Activated CD8-positive, alpha-beta memory T cell treated with anti-CD3 and anti-CD28 coated beads for 1 hour (primary cell): ENCODE measurements at places on chromosomes 6 and 20.

DNA sequence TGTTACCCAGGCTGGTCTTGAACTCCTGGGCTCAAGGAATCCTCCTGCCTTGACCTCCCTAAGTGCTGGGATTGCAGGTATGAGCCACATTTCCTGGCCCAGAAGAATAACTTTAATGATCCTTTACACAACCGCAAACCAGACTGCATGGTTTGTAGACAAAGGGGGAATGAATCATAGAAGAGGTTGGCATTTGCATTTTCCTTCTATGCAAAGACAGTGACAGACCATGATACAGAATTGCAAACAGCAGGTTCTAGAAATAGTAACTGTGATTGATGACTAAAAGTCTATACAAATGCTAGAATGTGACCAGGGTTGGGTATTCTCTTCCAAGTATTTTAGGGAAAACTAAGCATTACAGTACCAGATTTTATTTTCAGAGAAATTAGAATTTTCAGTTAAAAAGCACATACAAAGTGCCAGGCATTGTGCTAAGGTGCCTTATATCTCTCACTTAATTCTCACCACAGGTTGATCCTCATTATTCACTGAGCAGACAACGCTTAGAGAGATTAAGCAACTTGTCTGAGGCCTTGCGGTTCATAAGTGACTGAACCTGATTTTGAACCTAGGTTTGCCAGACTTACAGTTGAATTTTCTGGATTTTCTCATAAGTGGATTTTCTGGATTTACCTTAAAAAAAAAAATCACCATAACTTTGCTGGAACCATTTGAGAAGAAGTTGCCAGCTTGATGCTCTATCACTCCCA is 146.6 kb downstream of the ZFAND3 start:
- DNase-seq, result no peak

- no peak for DNase-seq
Observed at GRCh38 chr20:34037767-34038166, 44.1 kb downstream of the RALY start.

GRCh38 chr6:159084493-159085091 is 39.8 kb upstream of the TAGAP start:
- no peak for DNase-seq

DNA sequence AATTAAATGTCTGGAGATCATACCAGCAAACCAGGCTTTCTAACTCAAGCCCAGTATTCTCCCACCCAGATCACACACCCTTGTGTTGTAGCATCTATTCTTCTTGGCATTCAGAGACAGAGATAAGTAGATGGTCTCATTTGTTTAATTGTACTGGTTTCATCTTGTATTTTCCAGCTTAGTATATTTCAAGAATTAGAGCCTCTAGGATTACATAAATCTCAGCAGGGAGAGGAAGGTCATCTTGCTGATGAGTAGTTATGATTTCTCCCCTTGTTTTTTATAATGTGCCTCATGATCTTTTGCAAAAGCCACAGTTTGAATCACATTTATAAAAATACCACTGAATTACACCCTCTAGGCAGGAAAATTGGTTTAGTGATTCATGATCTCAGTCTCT is 106.6 kb upstream of the NRSN1 start:
- DNase-seq, result no peak

- no peak for DNase-seq
Observed at GRCh38 chr6:146787876-146788508, 189.2 kb downstream of the ADGB start.

GRCh38 chr6:75613056-75613501 is 11.4 kb downstream of the SENP6 start:
- DNase-seq, result no peak

- no peak for DNase-seq
Observed at GRCh38 chr6:148179786-148180185, 162.9 kb upstream of the SASH1 start.

DNA sequence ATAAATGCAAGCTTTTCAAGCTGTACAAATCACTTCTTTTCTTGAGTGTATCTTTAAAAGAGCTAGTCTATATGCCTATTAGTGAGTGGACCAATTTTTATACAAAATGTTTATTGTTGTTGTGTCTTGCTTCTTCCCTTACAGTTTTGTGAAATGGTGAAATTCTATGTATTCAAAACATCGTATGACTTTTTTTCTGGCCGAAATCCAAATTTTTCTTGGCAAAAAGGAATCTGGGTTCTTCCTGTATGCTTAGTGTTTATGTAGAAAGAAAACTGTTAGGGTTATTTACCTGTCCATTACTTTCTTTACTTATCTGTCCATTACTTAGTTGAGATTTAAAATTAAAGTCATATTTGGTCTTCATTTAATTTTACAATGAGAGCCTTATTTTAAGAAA is 153.9 kb downstream of the MMS22L start:
- no peak for DNase-seq

GRCh38 chr20:49635166-49635565 is 67.2 kb upstream of the PTGIS start:
- no peak for DNase-seq

- no peak for DNase-seq
Observed at GRCh38 chr20:34971561-34972235, 16.0 kb downstream of the MYH7B start.

DNA sequence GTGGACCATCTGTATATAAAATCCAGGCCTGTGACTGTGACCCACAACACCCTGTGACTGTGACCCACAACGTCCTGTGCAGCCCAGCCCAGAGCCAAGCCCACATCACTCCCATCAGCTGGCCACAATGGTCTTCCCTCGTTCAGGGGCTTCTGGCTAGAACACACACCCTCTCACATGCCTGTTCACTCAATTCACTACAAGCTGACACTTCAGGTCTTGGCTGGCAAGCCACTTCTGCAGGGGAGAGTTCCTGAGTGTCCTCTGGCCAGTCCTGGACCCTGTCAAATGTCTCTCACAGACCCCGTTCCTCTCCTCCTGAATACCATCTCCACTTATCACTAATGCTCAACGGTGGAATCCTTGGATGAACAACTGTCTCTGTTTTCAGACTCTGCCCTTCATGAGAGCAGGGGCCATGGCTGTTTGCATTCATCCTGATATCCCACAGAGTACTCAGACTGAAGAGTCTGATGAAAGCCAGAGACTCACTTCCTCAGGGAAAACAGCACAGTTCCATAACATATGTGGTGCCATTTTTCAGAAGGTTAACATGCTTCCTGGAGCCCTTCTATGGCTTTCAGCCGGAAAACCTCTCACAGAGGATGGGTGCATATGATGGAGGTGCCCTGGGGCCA is 56.0 kb downstream of the MYH7B start:
- DNase-seq, result no peak

DNA sequence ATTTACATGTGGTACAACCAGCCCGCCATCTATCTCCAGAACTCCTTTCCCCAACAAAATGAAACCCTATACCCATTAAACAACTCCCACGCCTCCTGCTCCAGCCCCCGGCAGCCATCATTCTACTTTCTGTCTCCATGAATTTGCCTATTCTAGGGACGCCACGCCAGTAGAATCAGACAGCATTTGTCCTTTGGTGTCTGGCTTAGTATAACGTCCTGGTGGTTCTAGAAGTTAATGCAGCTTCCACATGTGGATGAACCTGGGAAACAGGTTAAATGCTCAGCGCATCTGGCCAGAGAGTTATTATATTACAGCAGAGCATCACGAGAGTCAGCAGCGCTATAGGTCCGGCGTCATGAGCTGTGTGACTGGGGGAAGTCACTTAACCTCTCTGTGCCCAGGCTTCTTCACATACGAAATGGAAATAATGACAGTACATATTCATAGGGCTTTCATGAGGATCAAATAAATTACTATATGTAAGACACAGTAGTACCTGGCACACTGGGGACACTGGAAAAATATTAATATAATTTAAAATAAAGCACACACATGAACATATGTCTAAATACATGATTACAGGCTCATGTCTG is 178.7 kb upstream of the TAB2 start:
- no peak for DNase-seq

DNA sequence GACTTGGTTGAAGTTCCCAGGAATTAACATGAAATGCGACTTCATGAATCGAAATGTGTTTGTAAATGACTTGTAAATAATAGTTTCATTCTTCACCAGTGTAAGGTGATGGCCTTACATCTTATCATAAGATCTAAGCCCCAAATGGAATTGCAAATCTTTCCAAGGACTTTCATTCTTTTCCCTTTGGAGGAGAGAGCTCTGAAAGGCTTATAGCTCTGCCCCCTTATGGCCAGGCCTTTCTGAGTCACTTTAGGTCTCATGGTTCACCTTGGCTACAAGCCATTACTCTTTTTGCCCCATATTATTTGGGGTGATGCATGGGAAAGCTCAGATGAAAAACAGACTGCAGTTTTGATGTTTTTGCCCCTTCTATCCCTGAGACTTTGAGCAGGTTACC is 209.1 kb upstream of the BMP2 start:
- no peak for DNase-seq

DNA sequence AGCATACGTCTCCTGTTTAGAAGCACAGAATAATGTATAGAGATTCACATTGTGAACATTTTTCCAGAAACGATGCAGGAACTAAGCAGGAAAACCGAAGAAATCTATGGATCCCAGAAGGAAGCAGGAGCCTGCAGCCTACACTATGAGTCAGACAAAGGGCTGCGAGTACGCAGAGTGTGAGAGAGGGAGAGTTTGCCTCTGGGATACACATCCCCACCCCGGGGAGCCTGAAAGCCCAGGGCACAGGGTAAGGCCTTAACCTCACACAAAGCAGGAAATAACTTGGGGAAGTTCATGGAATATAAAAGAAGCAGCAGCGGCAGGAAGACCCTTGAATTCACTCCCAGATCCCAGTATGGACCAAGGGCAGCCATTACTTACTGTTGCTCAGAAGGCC is 842.1 kb upstream of the MANEA start:
- no peak for DNase-seq

DNA sequence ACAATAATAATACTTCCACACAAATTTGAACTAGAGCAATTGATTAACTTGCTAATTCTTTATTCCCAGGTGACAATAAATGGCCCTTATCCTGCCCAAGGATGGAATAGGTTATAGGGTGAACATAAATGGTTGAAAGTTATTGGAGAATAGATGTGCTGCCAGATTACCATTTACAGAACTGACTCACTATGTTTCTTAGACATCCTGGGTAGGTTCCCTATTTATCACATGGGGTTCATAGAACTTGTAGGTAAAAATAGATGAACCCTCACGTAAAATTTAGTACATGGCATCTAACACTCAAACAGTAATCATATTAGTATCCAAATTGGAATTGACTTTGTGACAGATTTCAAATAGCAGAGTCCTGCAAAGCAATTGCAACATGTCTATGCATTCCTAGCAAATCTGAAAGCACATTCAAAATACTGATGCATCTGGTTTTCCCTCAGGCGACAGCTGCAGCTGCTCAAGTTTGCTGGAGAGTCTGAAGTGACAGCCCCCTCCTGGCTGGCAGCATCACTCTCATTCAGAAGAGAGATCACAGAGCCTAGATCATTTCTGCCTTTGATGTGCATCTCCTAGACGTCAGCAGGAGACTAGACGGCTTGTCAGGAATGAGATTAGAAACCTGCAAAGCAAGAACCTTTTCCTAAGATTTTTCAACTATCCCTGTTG is 80.2 kb upstream of the RNF217 start:
- DNase-seq, result no peak

DNA sequence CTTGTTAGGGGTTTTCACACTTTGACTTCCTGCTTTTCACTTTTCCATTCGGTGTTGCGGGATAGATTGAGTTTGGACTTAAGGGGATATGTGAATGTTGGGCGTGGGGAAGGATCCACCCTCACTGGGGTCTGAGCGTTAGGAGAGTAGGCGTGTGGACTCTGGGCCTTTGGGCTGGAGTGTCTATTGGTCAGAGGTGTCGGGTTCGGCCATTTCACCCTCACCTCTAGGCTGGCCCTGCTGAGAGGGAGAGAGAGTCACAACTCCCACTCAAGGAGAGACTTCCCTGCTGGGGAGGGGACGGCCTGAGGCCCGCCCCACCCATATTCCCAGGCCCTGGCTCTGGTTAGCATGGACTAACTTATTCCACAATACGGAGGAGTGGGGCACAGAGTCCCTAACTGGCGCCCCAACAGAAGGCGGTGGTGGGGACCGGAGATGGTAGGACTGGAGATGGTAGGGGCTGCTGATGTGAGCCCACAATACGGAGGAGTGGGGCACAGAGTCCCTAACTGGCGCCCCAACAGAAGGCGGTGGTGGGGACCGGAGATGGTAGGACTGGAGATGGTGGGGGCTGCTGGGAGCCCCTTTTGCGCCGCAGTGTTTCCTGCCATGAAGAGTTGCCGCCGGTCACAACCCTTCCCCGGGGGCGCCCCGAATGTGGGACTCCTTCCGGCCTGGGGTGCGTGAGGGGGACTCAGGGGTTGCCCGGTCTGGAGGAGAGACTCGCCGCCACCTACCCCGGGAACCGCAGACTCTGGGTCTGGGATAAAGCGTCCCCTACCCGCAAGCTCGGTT is 1.4 kb upstream of the PTPRA start:
- DNase-seq, result no peak

DNA sequence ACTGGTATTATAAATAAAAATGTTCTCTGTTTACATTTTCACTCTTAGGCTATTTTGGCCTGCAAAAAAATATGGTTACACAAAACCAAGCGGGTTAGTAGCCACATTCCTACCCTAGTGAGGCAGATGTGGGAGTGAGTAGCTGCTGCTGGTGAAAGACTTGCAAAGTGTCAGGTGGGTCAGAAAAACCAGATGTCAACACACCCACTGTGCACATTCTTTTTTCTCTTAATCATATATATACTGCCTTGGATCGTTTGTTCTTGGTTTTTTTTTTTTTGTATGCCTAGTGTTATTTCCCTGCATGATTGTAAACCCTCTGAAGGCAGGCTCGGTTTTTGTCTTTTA is 68.0 kb upstream of the TFB1M start:
- no peak for DNase-seq

DNA sequence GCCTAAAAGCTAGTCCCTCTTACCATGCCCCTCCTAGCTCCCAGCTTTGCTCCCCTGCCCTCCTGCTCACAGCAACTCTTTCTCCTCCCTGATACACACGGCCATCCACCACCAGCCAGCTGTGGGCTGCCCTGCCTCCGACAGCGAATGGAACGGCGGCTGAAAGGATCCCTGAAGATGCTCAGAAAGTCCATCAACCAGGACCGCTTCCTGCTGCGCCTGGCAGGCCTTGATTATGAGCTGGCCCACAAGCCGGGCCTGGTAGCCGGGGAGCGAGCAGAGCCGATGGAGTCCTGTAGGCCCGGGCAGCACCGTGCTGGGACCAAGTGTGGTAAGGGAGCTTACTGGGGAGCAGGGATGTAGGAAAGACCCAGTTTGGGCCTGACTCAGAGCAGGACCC is 16.6 kb upstream of the ZNF76 start:
- no peak for DNase-seq

- DNase-seq, result no peak
Observed at GRCh38 chr20:46423342-46423741, 16.9 kb upstream of the ELMO2 start.

GRCh38 chr6:119463081-119463626 is 113.6 kb upstream of the MAN1A1 start:
- no peak for DNase-seq

- DNase-seq, result no peak
Observed at GRCh38 chr6:149651056-149651455, 2.5 kb upstream of the KATNA1 start.

- DNase-seq, result no peak
Observed at GRCh38 chr6:42068173-42068572, 17.8 kb downstream of the TAF8 start.
